ENCODE measurements at places on chromosomes 3 and 15.

DNA sequence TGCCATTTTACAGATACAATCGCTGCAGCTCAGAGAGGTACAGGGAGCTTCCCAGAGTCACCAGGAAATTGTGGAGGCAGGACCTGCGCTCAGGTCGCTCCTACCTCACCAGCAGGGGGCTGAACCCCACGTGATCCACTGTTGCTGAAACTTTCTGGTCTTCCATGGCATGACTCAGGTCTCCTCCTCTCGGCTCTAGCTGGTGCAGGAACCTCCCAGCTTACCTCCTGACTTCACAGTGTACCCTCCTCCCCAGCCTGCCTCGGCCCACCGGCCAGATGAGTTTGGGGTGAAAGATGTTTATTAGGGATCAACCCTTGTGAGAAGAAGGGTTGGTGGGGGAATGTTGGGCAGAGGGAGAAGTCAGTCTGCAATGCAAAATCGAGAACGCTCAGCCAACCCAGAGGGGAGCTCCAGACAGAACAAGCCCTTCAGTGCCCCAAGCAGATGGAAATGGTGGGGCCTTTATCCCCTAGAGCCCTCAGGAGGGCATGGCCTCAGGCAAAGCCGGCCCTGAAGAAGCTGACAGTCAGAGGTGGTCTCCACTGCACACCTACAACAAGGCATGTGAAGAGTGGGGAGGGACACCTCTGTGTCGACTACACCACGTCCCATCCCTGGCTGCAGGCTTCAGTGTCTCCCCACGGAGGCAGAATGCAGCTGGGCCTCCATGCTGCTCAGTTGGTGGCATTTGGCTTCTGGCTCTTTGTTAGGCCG, 118.6 kb upstream of the PRR20G start:
- peak; percentile 43 for DNase-seq

- DNase-seq, result no peak
Observed at GRCh38 chr3:125042725-125043406, 12.9 kb downstream of the HEG1 start.

DNA sequence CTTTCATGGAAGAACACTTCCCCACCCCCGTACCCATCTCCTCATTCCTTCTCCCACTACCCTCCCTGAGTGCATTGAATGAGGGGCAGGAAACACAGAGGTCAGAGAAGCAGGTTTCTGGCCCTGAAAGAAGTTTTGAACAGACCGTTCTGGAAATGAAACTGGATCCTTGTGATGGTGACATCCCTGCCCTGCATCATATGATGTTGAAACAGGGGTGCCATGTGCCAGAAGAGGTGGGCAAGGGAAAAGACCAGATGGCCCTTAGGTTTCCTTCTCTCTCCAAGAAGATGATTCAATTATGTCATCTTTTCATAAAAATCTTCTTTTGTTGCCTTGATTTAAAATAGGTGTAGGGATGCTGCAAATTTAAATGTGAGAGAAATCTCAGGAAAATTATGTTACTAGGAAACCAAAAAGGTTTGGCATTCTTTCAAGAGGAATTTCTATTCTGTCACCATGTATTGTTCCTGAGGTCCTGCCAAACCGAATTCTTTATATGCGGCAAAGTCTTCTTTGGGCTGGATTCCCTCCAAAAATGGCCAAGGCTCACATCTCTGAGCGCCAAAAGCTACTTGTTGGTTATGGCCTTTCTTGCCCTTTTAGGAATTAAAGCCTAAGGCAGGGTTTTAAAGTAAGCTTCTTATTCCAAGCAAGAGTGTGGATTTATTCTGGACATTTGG, 19.9 kb upstream of the TNFAIP8L3 start:
- DNase-seq, result no peak

DNA sequence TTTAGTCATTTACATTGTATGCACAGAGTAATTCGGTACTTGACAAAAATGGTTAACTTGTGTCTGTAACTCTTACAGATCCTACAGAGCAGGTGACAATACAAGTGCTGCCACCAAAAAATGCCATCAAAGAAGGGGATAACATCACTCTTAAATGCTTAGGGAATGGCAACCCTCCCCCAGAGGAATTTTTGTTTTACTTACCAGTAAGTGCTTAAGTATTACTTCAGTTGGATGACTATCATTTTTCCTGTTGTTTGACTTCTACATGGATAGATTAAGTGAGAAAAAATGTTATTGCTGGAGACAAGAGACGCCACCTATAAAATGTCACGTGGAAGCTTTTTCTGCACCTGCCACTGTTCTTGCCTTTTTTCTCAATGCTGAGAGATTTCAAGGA, 173.2 kb downstream of the ALCAM start:
- DNase-seq, result no peak

GRCh38 chr15:59196416-59196815, 10.2 kb upstream of the LDHAL6B start:
- no peak for DNase-seq

- DNase-seq, result no peak
Observed at GRCh38 chr3:151769175-151769574, 35.4 kb downstream of the AADACL2 start.

- DNase-seq, result no peak
Observed at GRCh38 chr3:111738238-111738637, 120.8 kb upstream of the PHLDB2 start.

GRCh38 chr3:32256206-32256605, 17.7 kb downstream of the CMTM8 start:
- DNase-seq, result no peak

DNA sequence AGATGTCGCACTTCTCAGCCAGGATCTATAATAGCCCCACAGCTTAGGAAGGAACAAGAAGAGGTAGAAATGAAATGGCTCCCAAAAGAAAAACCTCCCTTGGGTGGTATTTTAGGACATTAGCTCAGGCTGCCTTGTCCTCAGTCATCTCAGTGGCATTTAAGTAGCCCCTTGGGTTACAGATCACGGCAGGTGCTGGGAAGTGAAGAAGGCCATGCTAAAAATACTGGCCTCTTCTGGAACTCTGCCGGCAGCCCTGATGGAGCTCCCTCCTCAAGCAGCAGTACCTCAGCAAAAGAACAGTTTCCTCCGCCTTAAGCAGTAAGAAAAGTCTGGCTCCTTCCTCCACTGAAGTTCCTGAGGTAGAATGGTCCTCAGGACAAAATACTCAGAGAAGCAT, 7.3 kb upstream of the TPM1 start:
- DNase-seq, result no peak

- no peak for DNase-seq
Observed at GRCh38 chr3:132325634-132326033, 8.4 kb downstream of the ACP3 start.

GRCh38 chr15:31758126-31758525, 272.2 kb upstream of the CHRNA7 start:
- no peak for DNase-seq

GRCh38 chr15:67755264-67755663, 70.0 kb upstream of the SKOR1 start:
- DNase-seq, result no peak

DNA sequence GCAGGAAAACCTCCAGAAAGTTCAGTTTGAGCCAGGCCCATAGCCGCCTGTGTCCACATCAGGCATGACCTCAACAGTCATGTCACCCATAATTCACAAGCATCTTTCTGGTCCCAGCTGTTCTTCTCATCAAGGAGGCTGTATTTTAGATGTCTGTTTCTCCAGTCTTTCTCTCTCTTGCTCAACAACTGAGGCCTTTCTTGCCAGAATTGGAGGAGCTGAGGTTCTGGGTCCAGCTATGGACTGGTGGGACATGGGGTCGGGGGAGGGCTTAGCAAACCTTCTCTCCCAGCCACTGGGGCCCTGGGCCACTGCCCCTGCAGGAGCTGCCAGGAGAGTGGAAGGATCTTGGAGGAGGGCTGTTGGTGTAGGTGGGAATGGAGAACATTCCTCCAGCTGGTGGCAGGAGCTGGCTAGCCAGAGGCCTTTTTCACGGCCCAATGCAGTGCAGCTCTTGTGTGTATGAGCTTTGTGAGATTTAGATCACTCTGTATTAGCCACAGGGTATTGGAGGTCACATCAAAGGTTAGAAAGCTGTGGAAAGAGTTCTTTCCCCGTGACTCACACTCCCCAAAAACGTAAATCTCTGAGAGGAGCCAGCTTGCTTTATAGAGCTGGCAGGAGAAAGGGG, 23.5 kb downstream of the MAGEF1 start:
- DNase-seq, result peak; percentile 45

GRCh38 chr3:159763011-159763601, 225.5 kb upstream of the IL12A start:
- DNase-seq, result peak; percentile 96

GRCh38 chr3:47267490-47267824, 15.1 kb downstream of the KIF9 start:
- DNase-seq, result no peak

- no peak for DNase-seq
Observed at GRCh38 chr3:119297169-119297568, 3.0 kb downstream of the ARHGAP31 start.

- peak; percentile 84 for DNase-seq
Observed at GRCh38 chr3:55968331-55968730, 481.2 kb upstream of the WNT5A start.

GRCh38 chr3:13574798-13575451, 26.0 kb downstream of the FBLN2 start:
- DNase-seq, result no peak

- peak; percentile 37 for DNase-seq
Observed at GRCh38 chr3:110327870-110328269, 743.7 kb upstream of the NECTIN3 start.

DNA sequence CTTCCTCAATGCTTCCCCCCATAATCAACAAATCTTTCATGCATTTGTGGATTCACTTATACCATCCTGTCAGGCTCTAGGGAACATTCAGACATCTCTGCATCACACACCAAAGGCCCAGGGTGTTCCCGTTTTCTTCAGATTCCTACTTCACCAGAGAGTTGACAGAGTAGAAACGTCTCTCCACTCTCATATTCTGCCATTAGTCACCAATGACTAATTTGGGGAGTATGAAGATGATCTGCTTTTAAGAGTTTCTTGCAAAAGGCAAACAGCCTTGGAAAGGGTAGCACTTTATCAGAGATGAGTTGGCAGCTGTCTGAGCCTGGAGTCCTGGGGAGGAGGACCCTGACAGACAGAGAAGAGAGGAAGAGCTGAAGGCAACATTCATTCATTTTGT, 55.8 kb upstream of the DGKG start:
- peak; percentile 93 for DNase-seq

DNA sequence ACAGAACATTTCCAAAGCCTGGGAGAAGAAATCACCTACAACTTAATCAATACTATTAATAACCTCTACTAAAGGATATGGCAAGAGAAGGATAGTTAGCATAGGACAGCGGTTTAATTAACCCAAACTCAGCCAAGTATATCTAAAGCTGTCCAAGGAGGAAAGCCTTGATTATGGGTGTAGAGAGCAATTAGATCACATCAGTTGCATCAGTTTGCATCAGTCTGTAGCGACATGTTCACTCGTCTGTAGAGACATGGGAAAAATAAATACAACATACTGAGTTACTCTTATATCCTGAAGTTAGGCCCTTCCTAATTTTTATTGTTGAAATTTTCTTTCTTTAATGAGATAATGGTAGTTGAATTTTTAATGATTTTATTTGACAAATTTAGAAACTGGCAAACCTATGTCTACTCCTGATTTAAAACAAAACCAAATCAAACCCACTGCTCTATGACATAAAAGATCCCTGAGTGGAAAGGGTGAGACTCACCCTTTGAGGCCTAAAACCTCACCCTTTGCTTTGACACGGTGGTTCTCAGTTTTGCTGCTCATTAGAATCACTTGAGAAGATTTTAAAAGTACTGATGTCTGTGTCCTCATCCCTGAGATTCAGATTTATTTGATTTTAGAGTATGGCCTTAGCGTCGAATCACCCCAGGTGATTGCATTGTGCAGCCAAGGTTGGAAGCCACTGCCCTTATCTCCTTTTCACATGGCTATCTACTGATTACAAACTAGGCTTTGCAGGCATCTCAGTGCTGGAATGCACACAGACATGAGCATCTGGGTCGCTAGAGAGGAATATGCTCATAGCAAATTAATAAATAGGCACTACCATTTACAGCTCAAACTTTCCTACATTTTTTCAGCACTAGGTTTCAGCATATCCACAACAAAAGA, 2.8 kb upstream of the CLRN1 start:
- DNase-seq, result no peak

- no peak for DNase-seq
Observed at GRCh38 chr3:66642484-66642883, 141.7 kb upstream of the LRIG1 start.

DNA sequence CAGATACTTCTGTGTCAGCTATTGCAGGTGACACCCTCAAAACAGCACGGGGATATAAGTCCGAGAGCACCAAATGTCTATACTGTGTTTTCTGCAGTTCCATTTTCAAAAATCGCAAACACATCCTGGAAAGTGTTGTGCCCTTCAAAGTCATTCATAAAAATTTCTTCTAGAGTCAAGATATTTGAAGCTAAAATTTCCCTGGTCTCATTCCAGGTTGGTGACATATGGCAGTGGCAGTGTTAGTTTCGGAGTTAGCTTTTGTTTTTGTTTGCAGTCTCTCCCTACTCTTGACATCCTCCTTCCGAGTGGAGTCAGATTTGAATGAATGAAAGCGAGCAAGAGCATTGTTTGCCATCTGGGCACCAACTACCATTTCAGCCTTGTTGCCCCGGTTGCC, 3.2 kb upstream of the FSIP1 start:
- no peak for DNase-seq

DNA sequence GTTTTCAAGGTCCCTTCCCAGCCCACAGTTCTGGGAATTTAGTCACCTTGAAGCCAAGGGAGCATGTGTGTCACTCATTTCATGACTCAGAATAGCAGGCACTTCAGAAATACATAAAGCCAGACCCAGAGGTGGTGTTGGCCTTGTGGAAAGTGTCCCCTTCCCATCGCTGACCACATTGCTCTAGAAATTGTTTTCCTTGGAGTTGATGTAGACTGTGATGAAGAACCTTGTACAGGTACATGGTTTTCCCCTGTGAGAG, 158.8 kb downstream of the SLCO3A1 start:
- DNase-seq, result no peak

GRCh38 chr15:66169023-66169422, 84.5 kb downstream of the MEGF11 start:
- DNase-seq, result no peak

DNA sequence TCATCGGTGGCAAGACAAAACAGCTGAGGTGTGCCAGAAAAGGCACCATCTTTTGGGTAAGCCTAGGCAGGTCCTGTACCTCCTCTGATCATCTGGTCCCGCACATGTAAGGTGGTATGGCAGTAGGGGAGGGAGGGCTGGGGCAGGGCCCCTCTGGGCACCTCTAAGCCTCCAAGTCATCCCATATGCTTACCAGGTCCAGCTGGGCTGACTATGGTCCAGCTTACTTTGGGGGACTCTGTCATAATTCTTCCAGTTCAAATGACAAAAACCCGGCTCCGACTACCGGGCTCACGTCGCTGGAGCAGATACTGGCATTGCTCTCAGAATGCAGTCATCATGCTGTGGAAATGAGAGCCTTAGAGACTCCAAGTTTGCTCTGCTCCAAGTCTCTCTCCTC, 1.9 kb upstream of the RAB6B start:
- DNase-seq, result no peak

GRCh38 chr3:37456270-37456708, 281.9 kb upstream of the LRRFIP2 start:
- no peak for DNase-seq

- DNase-seq, result no peak
Observed at GRCh38 chr3:153252963-153253362, 90.9 kb downstream of the RAP2B start.

- no peak for DNase-seq
Observed at GRCh38 chr3:42666022-42666421, 12.5 kb downstream of the ZBTB47 start.
